ENCODE measurements at places on chromosomes 12 and 14.
A peak's percentile ranks its signal among the peaks of the same experiment; 100 is the strongest.

DNA sequence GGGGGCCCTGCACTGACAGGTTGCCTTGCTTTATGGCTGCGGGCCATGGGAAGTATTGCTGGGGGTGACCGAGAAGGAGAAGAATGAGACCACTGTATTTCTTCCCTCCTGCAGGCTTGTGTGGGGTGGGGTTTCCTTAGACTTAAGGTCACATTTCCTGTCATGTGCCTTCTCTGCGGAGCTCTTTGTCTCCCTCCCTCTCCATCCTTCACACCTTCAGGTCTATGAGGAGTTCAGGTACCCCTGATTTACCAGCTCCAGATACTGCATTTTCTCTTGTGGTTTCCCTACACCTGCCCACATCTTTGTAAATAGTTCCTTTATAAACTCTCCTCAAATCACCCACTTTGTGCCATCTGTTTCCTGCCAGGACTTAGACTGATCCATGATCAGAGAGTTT lies 3.6 kb downstream of the FNTB start:
- H3K4me3 ChIP-seq = no peak overlapping the region
- H3K4me1 ChIP-seq = no peaks in the 10 kb centered on the region
- no peaks in the 10 kb centered on the region for H3K36me3 ChIP-seq
- no peak overlapping the region for H3K27ac ChIP-seq
- no peaks in the 10 kb centered on the region for H3K27me3 ChIP-seq

DNA sequence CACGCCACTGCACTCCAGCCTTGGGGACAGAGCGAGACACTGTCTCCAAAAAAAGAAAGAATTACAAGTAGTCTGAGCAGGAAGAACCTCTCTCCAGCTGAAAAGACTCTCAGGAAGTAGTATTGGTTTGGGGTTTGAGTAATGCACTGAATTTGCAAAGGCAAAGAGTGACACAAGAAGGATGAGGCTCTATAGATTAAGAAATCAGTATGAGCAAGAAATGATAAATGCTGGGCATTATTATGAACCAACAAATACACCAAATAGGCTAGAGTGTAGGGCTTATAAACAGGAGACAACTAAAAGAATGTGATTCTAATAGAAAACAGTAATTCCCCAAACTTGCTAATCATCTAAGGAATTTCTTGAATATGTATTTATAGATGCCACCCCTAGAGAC lies 2.6 kb upstream of the SLC35E3 start:
- no peak for DNase-seq
- H3K36me3 ChIP-seq = no peaks in the 10 kb centered on the region
- H3K4me3 ChIP-seq = no peak overlapping the region
- H3K27me3 ChIP-seq = no peaks in the 10 kb centered on the region
- H3K27ac ChIP-seq = no peak overlapping the region

DNA sequence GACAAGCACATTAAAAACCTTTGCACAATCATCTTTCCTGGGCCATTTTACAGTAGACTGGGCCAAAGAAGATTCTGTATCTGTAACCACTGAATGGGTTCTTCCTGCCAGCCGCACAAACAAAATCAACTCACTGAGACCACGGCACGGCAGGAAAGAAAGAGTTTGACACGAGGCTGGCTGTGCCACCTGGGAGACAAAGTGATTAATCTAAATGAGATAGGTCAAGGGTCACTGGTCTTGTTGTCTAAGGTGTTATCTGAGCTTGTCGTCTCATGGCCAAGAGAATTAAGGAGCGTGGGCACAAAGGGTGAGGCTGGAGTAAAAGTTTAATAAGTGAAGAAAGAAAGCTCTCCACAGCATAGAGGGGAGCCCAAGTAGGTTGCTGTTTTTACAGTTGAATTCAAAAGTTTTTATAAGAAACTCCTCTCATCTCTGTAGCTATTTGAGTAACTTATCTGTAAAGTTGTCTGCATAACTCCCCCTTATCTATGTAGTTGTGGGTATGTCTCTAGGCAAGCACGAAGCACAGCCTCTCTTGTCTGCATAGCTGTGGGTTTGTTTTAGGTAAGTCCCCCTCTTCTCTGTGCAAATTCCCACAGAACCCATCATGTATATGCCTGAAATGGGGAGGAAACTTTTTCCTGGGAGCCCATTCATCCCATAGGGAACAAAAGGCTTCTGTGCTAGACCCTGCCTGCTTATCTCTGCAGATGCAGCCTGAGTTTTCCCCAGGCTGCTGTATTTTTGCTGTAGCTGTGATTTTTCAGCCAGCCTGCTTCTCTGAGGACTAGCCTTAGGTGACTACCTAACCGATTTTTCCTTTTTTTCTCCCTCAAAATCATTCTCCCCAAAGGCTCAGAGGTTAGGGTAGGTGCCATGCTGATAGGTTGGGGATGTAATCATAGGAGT lies 1314.6 kb upstream of the TMEM132C start:
- H3K4me3 ChIP-seq = no peak overlapping the region
- no peaks in the 10 kb centered on the region for H3K27me3 ChIP-seq
- H3K27ac ChIP-seq = no peak overlapping the region
- no peak for DNase-seq

- H3K27me3 ChIP-seq = no peaks in the 10 kb centered on the region
- peak overlapping the region; percentile 33 for H3K27ac ChIP-seq
- no peaks in the 10 kb centered on the region for H3K36me3 ChIP-seq
- H3K4me3 ChIP-seq = no peak overlapping the region
These were observed 147.4 kb upstream of the FOXN3 start for GRCh38 chr14:89564286-89564957.

DNA sequence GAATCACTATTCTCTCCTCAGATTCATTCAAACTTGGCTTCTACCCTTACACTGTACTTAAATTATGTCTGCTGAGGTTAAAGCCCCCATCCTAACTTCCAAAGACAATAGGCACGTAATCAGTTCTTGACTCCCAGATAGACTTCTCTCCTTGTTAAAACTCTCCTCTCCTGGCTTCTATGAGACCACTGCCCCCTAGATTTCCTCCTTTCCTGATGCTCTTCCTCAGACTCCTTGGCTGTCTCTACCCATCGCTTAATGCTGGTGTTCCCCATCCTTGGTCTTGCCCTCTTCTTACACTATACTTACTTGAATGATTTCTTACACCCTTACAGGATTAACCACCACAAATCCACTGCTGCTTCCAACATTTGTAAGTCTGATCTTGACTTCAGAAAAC lies 32.8 kb downstream of the TC2N start:
- H3K4me3 ChIP-seq = no peak overlapping the region
- peak overlapping the region; percentile 94 for H3K27ac ChIP-seq
- H3K36me3 ChIP-seq = no peaks in the 10 kb centered on the region
- no peaks in the 10 kb centered on the region for H3K27me3 ChIP-seq

- no peak for DNase-seq
- H3K27ac ChIP-seq = no peak overlapping the region
- H3K27me3 ChIP-seq = no peaks in the 10 kb centered on the region
- H3K4me3 ChIP-seq = no peak overlapping the region
- no peaks in the 10 kb centered on the region for H3K36me3 ChIP-seq
- H3K4me1 ChIP-seq = no peaks in the 10 kb centered on the region
These were observed 160.7 kb downstream of the MED13L start for GRCh38 chr12:116116650-116117424.

DNA sequence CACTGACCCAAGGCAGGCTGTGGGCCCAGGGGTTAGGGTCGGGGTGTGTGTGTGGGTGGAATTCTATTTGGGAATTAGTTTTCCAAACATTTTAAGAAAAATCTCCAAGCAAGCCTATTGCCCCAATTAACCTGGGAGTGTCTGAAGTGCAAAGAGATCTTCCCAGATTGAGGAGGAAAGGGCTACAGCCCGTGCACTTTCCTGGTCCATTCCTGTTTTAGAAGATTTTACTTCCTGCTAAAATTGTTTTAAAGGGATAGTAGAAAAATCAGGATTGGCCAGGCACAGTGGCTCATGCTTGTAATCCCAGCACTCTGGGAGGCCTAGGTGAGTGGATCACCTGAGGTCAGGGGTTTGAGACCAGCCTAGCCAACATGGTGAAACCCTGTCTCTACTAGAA lies 5.3 kb downstream of the DCTN2 start:
- DNase-seq = no peak
- H3K4me3 ChIP-seq = no peak overlapping the region

GRCh38 chr14:23129759-23130316 lies 10.8 kb upstream of the CEBPE start:
- H3K36me3 ChIP-seq = no peaks in the 10 kb centered on the region
- H3K4me3 ChIP-seq = no peak overlapping the region
- H3K27ac ChIP-seq = no peak overlapping the region
- no peaks in the 10 kb centered on the region for H3K27me3 ChIP-seq
- peaks cover 4% of the 10 kb centered on the region for H3K4me1 ChIP-seq
- no peak for DNase-seq

GRCh38 chr12:98296462-98297079 lies 218.8 kb upstream of the TMPO start:
- no peak for DNase-seq
- H3K27ac ChIP-seq = no peak overlapping the region
- no peaks in the 10 kb centered on the region for H3K27me3 ChIP-seq
- no peaks in the 10 kb centered on the region for H3K4me1 ChIP-seq
- no peak overlapping the region for H3K4me3 ChIP-seq
- H3K36me3 ChIP-seq = no peaks in the 10 kb centered on the region

DNA sequence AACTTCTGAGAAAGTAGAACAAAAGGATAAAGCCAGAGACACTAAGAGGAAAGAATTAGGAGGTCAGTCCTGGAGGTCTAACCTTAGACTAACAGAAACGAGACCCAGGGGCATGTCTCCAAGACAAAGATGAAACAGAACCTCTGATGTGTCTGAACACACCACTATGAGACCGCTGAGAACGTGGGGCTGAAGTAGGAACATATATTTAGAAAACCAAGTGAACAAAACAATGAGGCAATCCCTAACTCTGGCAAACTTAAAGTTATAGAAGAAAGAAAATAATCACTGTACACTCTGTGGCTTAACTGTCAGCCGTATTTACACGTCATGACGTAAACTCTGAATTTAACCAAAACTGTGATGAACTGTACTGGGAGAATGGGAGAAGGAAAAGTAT lies 17.9 kb downstream of the KCTD10 start:
- H3K36me3 ChIP-seq = no peaks in the 10 kb centered on the region
- no peak for DNase-seq
- no peaks in the 10 kb centered on the region for H3K27me3 ChIP-seq

Data from uterus (tissue), 4 donors.